ENCODE measurements at places on chromosomes 6 and 20.

- no peak for DNase-seq
Observed at GRCh38 chr20:62122654-62123449, 577 bp downstream of the LSM14B start.

DNA sequence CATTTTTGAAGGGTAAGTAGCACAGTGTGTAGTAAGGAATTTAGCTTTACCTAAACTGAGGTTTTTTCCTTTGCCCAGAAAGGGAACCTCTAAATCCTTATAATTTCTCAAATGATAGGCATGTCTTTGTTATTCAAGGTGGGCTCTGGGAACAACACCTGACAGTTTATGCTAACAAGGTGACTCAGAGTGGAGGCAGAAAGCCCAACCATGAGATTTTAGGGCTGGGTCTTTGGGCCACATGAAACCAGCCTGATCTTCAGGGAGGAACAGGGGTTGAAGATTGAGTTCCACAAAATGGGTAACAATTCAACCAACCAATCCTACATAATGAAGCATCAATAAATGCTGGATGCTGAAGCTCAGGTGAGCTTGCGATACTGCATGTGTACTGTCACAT is 46.6 kb downstream of the PRSS35 start:
- no peak for DNase-seq

GRCh38 chr6:24274441-24275083 is 83.3 kb downstream of the DCDC2 start:
- DNase-seq = no peak

DNA sequence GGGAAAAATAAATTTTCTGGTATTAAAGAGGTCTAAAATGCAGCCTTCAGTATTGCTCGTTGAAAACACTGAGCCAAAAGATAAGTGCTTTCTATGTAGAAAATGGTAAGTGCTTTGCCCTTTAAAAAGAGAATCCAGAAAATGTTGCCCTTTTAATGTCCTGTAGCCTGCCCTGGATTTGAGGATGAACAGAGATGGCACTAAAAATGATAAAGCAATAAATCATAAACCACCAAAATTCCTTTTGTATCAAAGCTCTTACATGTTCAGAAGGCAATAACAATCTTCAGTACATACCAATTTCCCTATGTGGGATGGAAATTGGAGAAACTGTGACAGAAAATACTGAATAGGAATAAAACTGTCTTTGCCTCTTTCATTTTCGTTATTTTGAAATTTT is 405.8 kb downstream of the PHF3 start:
- DNase-seq = no peak

DNA sequence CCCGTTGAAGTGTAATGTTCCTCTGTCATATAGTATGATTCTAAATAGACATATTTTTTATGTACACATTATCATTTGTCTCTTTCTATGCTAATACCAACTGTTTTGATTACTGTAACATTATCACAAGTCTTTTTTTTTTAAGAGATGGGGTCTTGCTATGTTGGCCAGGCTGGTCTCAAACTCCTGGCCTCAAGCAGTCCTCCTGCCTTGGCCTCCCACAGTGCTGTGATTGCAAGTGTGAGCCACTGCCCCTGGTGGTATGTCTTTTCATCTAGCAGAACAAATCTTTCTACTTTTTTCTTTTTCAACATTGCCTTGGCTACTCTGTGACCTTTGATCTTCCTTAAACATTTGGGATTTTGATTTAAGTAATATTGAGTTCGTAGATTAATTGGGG is 57.7 kb downstream of the SLX4IP start:
- DNase-seq = no peak

GRCh38 chr6:81614292-81614691 is 138.2 kb downstream of the TENT5A start:
- DNase-seq = no peak

DNA sequence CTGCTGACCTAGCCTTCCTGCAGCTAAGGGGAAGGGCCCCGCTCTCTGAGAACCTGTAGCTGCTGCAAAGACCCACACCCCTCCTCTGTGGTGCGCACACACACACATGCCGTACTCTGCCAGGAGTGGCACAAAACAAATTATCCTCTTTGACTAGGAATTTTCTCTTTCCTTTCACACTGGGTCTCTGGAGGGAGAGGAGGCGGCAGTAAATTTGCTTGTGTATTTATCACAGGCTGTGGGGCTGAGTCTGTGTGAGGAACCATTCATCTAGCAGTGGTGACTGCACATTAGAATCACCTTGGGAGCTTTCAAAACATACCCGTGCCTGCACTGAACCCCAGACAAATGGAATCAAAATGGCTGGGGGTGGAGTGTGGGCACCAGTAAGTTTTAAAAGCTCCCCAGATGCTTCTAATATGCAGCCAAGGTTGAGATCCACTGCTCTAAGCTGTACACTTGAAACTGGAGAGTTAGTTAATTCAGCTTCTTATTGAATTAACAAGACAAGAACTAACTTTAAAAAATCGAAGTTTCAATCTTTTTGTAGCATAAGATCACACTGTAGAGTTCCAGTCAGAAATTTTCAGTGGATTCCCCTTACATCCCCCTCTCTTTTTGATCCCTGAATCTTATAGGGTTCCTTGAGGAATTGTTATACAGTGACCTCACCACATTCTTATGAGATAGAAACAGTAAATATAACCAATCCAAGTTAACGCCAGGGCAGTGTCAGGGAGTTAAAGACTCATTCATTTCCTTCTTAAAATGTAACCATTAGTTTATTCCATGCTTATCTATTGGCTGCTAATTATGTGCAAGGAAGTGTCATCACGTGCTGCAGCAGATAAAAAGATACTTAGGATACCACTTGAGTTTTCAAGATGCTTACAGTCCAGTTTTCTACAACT is 29.8 kb upstream of the GMDS start:
- no peak for DNase-seq

DNA sequence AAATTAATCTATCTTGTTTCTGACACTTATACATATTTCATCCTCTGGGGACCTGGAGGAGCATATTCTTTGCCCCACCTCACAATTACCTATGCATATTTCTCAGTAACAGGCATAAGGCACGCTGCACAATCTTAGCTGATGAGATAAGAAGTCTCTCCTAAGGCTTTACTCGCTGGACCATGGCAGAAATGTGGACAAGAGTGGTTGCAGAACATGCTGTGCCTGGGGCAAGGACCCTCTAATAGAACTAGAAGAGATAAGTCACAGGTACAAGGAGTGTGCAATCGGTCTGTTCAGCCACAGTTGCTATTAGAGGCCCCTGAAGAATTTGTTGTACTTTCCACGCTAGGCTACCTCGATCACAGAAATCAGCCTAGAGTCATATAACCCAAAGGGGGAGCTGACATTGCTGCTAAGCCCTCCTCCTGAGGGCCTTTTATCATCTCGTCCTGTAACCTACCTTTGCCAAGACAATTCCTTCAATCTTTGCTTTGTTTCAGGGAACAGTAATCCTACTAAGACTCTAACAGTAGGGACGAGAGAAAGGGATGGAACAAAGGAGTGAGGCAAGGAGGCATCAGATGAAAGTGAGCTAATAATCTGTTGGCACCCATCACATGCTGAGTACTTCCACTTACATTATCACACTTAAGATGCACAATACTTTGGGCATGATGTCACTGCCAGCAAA is 16.1 kb upstream of the DEFB129 start:
- DNase-seq = no peak

GRCh38 chr6:88815491-88815890 is 147.9 kb downstream of the RNGTT start:
- DNase-seq = no peak

GRCh38 chr20:4664691-4665360 is 56.9 kb upstream of the PRND start:
- no peak for DNase-seq

- no peak for DNase-seq
Observed at GRCh38 chr20:57006411-57007170, 259.9 kb downstream of the BMP7 start.

- DNase-seq = peak; percentile 78
Observed at GRCh38 chr20:47727170-47727880, 58.0 kb downstream of the SULF2 start.

DNA sequence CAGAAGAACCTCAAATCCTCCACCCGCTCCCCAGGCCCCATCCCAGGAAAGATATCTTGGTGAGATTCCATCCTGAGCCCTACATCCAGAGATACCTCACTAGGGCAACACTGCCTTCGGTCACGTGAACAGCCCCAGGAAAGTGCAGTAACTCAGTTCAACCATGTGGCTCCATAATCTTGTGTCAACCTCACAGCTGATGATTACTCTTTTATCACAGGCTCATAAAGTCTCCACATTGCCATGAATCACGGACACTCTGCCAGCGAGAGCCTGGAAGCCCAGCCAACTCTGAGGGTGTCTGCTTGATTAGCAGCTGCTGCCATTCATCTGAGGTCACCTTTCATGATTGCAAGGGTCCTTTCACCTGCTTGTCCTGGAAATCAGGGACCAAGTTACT is 175.8 kb upstream of the LRFN2 start:
- no peak for DNase-seq

GRCh38 chr6:63677282-63677681 is 41.7 kb downstream of the PHF3 start:
- DNase-seq = no peak

DNA sequence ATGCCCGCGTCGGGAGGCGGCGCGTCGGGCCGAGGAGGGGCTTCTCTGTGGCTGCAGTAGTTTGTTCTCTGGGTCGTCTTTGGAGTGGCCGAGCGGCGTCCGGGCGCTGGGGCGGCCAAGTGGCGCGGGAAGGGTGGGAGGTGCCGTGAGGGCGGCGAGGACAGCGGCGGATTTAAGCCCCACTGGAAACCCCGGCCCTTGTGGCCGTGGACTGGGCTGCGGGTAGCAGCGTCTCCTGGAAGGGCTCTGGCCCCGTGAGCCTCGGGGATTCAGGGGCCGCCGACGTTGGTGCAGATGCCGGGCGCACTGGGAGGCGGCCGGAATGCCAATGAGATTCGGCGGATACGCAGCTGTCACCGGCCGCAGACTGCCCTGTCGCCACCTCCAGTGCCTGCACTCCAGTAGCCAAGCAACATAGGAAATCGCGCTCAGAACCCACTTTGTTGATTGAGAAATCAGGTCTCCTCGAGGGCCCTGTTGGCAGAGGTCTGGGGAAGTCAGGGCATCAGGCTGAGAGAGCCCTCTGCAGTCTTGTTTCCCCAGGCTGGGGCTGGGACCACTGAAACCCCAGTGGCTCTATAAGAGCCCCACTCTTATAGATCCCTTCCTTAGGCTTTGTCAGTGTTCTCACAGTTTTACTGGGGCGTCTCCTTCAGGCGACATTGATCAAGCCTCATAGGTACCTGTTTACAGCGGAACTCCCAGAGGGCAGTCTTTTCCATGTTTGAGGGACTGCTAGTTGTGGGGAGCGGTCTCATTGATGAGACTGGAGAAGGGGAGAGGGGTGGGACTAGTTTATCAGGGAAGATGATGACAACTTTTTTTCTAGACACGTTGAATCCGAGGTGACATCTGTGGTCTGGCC is 642 bp downstream of the GZF1 start:
- DNase-seq = peak; percentile 33

GRCh38 chr20:51500936-51501335 is 41.6 kb downstream of the NFATC2 start:
- no peak for DNase-seq

GRCh38 chr6:44915111-44915510 is 413.0 kb upstream of the RUNX2 start:
- no peak for DNase-seq

GRCh38 chr20:62424249-62425107 is 2.9 kb downstream of the RBBP8NL start:
- DNase-seq = no peak
